ENCODE measurements at places on chromosomes 6 and 20.
A peak's percentile ranks its signal among the peaks of the same experiment; 100 is the strongest.

GRCh38 chr6:21914121-21914973, 320.8 kb downstream of the SOX4 start:
- peak; percentile 8 for DNase-seq

DNA sequence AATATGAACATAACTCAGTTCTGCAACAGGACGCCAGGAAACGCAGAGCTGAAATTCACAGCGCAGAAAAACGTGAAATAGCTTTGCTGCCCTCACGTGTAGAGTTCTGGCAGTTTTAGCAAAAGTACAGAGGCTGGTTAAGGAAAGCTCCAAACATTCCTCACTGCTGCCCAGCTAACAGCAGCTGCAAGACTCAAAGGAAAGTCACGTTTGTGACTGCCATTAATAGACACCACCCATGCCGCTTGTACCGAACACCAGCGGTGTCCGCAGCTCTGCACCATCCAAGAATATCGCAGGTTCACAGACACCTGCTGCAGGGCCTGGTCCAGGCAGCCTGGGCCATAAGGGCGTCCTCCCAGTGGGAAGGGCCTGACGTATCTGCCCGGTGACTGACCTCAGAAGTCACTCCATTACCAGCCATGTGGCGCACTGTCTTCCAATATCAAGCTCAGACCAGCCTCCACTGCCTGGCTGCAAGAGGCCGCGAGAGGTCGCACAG, 61.4 kb downstream of the WDR27 start:
- DNase-seq, result no peak

DNA sequence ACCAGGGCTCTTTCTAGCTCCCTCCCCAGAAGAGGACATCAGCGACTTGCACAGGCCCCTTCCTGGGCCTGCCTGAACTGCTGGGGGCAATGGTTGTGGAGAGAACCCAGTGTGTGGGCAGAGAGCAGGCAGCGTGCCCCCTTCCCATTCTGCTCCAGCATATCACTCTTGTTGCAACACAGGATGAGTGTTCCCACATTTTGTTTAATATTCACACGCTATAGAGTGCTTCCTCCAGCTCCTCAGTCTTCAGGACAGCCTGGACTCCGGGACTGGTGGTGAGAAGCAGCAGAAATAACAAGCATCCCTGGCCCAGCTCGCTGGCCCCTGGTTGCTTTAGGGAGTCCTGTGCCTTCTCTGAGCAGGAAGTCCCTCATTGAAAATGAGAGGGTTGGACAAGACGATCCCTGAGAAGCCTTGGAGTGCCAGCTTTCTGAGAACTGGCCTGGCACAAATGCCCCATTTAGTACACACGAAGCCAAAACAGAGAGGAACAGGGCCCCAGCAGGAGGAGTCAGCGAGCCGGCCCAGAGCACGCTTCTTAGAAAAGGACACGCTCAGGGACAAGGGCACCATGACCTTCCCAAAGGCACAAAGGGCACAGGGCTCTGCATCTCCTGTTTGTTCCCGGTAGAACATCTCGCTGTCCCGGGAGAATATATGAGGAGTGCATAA, 84.2 kb upstream of the FOXC1 start:
- DNase-seq, result no peak

DNA sequence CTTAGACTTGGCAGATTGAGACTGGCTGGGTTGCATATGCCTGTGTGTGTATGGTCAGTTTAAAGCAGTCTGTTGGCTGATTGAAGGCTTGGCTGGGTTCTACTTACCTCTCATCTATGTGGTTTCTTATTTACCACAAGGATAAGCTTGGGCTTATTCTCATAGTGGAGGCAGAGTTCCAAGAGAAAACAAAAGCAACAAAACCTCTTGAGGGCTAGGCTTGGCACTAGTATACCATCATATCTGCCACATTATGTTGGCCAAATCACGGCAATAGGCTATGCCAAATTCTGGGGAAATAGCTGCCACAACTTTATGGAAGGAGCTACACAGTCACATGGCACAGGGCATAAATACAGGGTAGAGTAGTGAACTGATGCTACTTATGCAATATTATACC, 714.1 kb downstream of the CBLN4 start:
- no peak for DNase-seq

GRCh38 chr6:109212683-109213082, 117.4 kb downstream of the CEP57L1 start:
- DNase-seq, result no peak

- DNase-seq, result no peak
These were observed 8.8 kb upstream of the TREML2 start for GRCh38 chr6:41209547-41210320.

- no peak for DNase-seq
These were observed 85.7 kb upstream of the NEDD9 start for GRCh38 chr6:11317885-11318771.

Data from SK-N-DZ (cell line).